ENCODE measurements at places on chromosomes 4 and X.

DNA sequence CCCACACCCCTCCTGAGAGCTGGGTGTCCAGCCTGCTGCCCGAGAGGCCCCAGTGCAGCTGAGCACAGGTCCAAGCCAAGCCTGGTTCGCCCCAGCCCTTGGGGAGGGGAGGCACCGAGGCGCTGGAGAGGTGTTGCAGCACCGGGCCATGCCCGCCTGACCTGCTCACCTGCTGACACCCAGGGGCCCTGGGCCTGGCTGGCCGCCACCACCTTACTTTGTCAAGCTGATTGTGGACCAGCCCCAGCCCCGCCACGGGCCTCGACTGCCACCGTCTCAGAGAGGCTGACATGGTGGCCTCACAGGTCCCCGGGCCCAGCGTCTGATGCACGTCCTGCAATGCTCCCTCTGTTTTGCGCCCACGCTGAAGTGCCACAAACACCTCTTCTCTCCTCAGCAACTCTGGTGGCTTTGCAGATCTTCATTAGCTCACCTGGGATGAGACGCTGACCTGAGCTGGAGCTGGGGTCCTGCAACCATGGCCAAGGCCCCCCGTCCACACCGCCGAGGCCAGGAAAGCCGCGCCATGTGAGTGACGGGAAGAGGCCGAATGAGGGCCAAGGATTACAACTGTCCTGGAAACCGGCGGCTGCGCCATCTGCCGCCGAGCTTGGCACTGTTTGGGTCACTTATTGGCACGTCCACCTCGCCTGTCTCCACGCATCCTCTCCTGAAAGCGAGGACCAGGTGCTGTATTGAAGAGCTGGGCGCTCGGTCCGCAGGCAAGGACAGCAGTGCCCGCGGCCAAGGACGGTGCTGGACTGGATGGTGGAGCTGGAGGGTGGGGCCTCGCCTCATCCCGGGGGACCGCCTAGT is 7.6 kb downstream of the CPLX1 start:
- DNase-seq, result no peak

GRCh38 chr4:86261636-86262035 is 98.2 kb downstream of the MAPK10 start:
- DNase-seq, result no peak

DNA sequence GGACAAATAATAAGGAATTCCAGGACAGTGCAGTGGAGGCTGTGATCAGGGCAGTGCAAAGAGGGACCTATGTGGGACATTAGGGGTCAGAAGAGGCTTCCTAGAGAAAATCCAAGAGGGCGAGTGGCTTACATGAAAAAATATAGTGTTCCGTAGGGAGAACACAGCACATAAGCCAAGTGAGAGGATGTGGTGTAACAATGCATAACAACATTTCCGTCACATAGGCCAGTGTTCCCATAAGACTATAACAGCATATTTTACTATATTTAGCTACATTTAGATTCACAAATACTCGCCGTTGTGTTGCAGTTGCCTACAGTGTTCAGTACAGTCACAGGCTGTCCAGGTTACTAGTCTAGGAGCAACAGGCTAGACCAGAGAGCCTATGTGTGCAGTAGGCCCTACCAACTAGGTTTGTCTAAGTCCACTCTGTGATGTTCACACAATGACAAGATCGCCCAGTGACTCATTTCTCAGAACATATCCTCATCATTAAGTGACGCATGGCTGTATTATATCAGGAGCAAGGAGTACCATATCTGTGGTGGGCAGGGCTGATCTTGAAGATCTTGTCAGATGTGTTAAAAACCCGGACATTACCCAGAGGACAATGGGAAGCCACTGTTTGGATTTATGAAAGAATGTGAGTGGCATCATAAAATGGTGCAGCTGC is 74.0 kb upstream of the TBL1X start:
- DNase-seq, result no peak

- DNase-seq, result no peak
Observed at GRCh38 chr4:88962396-88962795, 94.6 kb downstream of the FAM13A start.

- no peak for DNase-seq
Observed at GRCh38 chrX:74324131-74324530, 20.2 kb downstream of the ZCCHC13 start.

DNA sequence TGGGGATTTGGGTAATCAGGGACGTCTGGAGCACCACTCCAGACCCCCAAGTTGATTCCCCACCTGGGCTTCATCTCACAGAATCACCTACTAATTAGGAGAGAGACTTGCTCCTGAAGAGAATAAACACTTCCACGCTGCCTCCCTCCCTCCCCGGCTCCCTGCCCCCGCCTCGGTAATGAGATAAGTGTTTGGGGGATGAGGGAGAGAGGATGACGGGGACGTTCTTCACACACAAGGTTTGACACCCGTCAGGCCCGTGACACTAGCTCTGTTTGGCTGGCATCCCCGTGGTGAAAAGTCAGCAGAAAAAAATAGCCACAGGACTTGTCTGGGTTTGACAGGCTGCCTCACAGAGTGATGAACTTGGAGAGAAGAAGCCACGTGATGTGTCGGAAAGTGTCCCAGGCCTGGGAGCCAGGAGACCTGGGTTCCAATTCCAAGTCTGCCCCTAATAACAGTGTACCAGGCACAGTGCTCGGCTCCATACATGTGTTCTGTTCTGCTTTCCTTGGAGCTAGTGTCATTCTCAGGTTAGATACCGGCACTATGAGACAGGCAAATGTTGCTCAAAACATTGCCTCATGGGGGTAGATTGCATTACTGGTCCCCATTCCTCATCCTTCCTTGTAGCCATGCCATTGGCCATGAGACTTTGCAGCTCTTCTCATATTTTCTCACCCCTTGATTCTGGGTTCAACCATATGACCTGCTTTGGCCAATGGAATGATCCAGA is 578.0 kb downstream of the BCOR start:
- DNase-seq, result no peak

GRCh38 chrX:13694359-13694758 is 5.4 kb downstream of the RAB9A start:
- DNase-seq, result no peak

DNA sequence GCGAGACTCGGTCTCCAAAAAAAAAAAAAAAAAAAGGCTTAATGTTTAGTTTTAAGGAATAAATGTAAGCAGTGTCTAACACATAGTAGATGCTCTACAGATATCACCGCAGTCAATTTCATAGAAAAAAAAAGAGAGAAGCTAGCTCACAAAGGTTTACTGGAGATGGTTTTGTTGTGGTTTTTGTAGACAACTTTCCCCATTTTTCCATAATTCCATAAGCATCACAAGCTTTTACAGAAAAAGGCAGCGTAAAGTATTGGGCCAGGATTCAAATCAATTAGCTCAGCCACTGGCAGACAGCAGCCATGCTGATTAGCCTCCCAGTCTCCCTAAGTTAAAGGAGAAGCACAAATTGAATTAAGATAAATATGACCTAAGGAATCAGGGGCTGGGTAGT is 1.5 kb downstream of the GRSF1 start:
- DNase-seq, result peak; percentile 52

GRCh38 chrX:119625843-119626242 is 19.6 kb upstream of the NKRF start:
- DNase-seq, result no peak

- no peak for DNase-seq
Observed at GRCh38 chr4:110902500-110902899, 279.6 kb upstream of the PITX2 start.

DNA sequence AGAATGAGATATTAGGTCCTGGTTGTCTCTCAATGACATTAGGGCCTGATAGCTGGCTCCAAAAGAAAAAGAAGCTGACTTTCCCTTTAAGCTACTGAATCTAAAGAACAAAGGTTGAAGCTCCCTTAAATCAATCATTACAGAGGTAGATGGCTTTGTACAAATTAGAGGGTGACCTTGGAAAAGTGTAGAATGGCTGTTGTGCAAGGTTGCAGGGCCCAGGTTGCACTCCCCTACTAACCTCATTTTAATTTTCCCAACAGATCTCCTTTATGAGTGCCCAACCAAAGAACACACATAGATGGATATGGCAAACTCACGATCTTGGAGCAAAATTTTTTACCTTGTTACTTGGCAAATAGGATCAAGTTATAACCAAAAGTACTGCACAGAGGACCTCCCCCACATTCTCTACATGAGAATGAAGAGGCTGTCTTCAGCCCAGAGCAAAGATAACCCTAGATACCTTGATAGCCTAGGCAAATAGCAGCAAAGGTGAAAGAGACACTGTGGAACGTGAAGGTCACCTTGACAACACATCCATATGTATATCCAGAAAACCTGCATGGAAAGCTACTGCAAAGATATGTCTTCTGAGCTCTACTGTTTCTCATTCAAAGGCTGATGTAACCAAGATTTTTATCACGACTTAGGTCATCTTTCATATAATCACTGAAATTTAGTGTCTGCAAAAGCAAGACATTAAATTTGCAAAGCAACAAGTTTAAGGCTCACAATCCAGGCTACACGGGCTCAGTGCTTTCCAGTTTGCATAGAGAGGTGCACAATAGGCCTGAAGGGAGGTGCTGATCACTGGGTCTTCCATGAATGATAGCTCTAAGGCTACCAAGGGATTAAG is 23.0 kb downstream of the KLB start:
- DNase-seq, result no peak

GRCh38 chrX:16560173-16560572 is 89.8 kb upstream of the S100G start:
- no peak for DNase-seq

DNA sequence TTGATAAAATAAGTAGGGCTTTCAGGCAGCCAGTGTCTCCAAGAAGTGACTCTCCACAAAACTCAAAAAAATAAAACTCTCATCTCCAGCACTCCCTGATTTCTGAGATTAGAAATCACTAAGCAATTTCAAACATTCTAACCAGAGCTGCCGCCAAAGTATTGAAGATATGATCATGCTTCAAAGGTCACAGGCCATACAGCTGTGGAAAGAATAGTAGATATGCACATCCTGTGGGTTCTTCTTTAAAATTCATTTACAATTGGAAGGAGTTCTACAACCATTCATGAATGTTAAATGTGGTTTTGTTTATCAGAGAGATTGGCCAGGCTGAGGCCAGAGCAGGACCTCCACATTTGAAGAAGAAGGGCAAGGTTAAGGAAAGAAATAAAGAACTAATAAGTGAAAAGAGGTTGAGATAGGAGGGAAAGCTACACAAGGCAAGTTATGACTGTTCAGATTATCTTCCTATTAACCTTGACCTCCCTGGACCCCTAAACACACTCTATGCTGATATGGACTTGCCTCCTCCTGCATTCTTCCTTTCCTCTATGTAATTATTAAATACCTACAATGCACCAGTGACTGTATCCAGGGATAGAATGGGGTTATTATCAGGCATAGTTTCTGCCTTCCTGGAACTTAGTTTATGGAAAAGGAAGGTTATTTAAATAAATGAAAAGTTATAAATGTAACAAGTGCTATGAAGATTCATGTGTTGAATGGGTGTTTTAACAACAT is 56.4 kb downstream of the USP38 start:
- peak; percentile 38 for DNase-seq

GRCh38 chrX:111928456-111928855 is 52.5 kb downstream of the TRPC5OS start:
- no peak for DNase-seq

DNA sequence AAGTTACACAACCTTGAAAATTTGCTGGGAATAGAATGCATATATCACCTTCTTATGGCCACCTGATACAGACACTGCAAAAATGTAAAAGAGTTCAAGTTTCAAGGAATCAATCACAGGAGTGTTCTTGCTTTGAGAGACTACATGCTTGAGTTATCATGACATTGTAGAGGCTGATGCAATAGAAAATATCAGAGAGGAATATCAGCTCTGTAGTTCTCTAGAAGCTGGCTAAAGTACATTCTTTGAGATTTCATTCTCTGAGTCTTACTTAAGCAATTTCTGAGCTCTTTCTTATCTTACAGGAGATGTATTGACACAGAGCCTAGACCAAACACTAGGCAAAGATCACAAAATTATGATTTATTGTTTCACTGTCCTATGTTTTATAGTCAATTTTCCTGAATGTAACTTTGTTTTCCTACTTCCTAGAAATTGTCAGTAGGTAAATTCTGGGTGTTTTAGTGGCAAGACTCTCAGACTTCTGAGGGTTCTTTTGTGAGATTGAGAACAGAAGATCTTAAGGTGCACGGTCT is 152.1 kb upstream of the HPGD start:
- no peak for DNase-seq

- DNase-seq, result no peak
Observed at GRCh38 chr4:154294652-154295350, 196.8 kb downstream of the DCHS2 start.

- peak; percentile 74 for DNase-seq
Observed at GRCh38 chr4:74206088-74206825, 48.3 kb downstream of the MTHFD2L start.

DNA sequence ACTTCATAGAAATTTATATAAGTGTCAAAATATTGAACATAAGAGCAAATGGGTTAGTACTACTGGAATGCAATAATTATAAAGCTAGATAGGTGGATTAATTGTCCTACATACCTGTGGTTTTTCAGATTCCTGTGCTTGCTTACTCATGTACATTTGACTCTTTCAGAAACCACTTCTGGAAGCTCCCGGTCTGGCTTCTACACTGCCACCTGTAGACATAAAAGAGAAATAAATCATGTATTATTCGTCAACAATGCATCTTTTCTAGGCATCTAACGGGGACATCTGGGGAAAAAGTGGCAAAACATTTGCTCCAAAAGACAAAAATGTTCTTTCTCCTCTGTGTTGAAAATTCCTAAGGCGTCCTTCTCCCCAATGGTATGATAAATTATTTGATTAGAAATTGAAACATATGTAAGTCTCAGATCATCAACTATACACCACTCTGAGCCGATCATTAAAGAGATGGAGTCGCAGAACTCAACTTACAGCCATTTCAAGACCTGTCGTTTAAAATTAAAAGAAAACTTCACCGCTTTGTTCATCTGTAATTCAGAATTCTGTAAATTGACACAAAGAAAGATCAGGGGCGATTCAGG is 648.7 kb upstream of the DIPK2B start:
- peak; percentile 59 for DNase-seq

GRCh38 chr4:165164257-165164656 is 43.1 kb upstream of the KLHL2 start:
- no peak for DNase-seq

GRCh38 chr4:153327247-153327646 is 17.2 kb upstream of the MND1 start:
- no peak for DNase-seq

DNA sequence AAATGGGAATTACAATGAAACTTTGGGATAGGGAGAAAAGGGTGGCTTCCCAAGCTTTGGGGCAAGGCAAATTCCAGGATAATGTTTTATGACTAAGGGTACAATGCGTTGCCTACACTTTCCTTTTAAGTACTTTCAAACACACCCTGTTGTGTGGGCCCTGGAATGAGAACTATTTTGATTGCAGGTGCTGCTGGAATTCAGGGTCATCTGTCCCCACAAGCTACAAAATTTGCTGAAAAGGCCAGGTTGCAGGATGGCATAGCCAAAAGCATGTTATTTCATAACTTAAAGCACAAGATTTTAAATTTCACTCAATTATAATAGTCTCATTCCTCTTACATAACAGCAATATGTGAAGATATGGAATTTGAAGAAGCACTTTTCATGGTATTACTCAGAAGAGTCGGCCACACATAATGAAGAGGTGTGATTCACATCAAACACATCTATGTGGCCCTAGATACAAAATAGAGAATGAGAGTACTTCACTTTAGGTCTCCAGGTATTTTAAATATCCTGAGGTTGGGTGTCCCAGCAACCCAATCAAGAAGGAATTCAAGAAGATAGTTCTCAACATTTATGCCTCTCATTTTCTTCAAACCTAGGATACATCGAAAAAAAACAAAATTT is 89.3 kb downstream of the APBB2 start:
- no peak for DNase-seq
